Ascending aorta (tissue), 2 donors: ENCODE measurements at places on chromosomes 4 and X.
A peak's percentile ranks its signal among the peaks of the same experiment; 100 is the strongest.

DNA sequence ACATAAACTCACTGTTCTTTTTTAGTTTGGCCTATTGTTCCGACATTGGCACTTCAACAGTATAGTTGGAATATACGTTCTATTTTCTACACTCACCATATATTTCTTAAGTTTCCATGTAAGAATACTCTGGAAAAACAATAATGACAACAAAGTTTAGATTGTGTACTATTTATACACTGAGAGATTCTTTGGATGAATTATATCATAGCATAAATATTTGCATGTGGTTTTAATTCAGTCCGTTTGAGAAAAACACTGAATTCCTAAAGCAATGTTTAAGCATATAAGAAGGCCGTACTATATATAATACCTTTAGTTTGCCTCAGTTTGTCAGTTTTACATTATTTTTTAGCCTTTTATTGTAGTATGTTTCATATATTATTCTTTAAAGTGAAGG, 82.4 kb downstream of the RAP1GDS1 start:
- H3K4me3 ChIP-seq, result no peak overlapping the region
- no peak overlapping the region for H3K27ac ChIP-seq
- peaks cover 3% of the 10 kb centered on the region for H3K36me3 ChIP-seq
- H3K4me1 ChIP-seq, result no peaks in the 10 kb centered on the region
- no peaks in the 10 kb centered on the region for H3K27me3 ChIP-seq

GRCh38 chr4:54780149-54780495, 122.4 kb downstream of the KIT start:
- H3K27me3 ChIP-seq, result no peaks in the 10 kb centered on the region
- H3K27ac ChIP-seq, result peak overlapping the region; percentile 44
- peaks cover 26% of the 10 kb centered on the region for H3K4me1 ChIP-seq
- no peak for DNase-seq
- no peak overlapping the region for H3K4me3 ChIP-seq

DNA sequence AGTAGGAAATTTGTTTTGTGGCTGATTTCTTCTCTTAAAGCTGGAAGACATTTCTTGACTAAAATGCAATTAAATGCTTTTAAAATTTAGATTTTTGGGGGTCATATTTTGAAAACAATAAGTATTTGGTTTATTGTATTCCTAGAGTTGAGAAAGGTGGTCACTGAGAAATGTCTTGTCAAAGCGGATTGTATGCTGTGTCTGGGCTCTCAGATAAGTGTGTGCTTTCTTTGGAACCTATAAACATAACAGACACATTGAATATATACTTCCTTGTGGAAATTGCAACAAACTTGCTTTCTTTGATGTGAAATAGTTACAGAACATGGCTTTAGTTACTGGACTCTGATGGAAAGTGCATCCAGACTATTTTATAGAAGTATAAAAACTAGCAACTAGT, 75.4 kb downstream of the AFF1 start:
- no peak overlapping the region for H3K27ac ChIP-seq
- peaks cover 47% of the 10 kb centered on the region for H3K4me1 ChIP-seq
- no peaks in the 10 kb centered on the region for H3K36me3 ChIP-seq
- no peaks in the 10 kb centered on the region for H3K27me3 ChIP-seq

DNA sequence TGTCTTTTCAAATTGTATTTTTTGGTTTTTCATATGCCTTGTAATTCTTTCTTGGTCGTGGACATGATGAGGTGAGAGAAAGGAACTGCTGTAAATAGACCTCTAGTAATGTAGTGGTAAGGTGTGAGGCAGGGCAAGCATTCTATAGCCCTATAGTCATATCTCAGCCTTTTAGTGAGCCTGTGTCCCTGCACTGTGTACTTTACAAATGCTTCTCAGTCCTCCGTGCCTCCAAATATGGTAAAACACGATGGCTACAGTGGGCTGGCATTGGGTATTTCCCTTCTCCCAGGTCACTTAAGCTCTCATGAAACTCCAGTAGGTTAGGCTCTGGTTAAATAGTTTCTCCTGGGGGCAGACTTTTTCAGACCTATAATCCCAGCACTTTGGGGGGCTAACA, 57.9 kb upstream of the PLS3 start:
- H3K27ac ChIP-seq, result peak overlapping the region; percentile 41
- no peak for DNase-seq
- no peaks in the 10 kb centered on the region for H3K4me1 ChIP-seq

DNA sequence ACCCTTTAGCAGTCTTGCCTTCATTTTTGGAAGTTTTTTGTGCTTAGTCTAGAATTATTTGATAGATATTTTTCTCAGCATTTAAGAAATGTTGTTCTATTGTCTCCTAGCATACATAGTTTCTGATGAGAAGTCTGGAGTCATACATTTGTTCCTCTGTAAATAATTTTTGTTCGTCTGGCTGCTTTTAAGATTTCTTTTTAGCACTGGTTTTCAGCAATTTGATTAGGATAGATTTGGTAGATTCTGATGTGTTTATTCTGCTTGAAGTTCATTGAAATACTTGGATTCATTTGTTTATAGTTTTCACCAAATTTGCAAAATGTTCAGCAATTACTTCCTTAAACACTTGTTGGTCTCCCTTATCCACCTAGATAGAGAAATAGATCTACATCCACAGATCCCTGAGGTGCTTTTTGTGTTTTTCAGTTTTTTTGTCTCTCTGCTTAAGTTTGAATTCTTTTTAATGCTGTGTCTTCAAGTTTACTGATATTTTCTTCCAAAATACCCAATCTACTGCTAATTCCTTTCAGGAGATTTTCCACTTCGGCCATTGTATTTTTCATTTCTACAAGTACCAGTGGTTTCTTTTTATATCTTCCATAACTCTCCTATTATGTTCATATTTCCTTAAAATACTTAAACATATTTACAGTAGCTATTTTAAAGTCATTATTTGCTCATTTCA, 64.9 kb downstream of the ABLIM2 start:
- no peaks in the 10 kb centered on the region for H3K27me3 ChIP-seq
- no peaks in the 10 kb centered on the region for H3K4me1 ChIP-seq
- no peak for DNase-seq
- H3K4me3 ChIP-seq, result no peak overlapping the region
- no peak overlapping the region for H3K27ac ChIP-seq
- no peaks in the 10 kb centered on the region for H3K36me3 ChIP-seq

DNA sequence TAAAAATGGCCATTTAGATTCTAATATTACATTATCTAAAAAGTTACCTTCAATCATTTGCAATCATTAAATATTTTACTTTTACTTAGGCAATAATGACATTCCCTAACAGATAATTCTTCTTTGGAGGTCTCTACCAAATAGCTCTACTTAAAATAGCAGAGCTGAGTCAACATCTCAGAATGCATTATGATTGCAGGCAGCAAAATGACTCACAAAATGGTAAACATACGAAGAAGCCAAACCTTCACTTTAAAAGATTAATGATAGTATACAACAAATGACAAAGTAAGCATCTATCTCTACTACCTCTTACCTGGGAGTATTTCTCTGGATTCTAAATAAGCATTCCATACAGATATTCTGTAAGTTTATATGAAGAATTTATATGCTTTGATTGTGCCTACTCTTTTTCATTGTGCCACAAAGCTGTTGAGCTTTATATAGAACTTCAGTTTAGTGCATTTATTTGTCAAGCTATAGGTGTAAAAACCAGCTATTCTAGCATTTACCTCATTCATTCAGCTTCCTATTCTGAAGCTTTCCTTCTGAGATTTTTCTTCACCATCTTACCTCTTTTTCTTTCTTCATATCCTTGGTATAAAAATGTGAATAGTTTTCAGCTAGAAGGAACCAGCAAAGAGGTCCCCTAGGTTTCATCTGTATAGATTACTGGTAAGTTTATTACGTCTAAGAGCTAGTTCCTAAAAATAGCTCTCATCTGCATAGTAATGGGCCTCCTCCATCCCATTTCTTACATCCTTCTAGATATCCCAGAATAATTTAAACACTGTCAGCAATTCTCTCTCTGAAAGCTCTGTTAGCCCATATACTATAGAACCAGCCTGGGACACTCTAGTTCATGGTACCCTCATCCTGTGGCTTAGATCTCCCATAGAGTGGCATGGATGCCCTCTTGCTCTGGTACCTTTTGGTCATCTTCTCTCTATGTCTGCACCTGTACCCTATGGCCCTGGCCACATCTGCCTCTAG, 17.2 kb upstream of the SPCS3 start:
- no peaks in the 10 kb centered on the region for H3K36me3 ChIP-seq
- H3K4me3 ChIP-seq, result no peak overlapping the region
- no peaks in the 10 kb centered on the region for H3K27me3 ChIP-seq
- no peak for DNase-seq
- H3K4me1 ChIP-seq, result no peaks in the 10 kb centered on the region

- no peak overlapping the region for H3K27ac ChIP-seq
- no peaks in the 10 kb centered on the region for H3K27me3 ChIP-seq
- DNase-seq, result no peak
- H3K4me3 ChIP-seq, result no peak overlapping the region
- H3K36me3 ChIP-seq, result no peaks in the 10 kb centered on the region
These were observed 55.4 kb upstream of the PABPC1L2A start for GRCh38 chrX:73134741-73135140.
